ENCODE measurements at places on chromosomes 2 and 18. TPM values are rescaled to one million over a fixed set of nuclear protein-coding genes. Genes with fewer than 3 reads are reported as not detected.

NEU2 gene
- not detected for total RNA-seq

GRCh38 chr2:10085668-10086059 lies 5.5 kb upstream of the CYS1 start:
- no peak for DNase-seq

- no peak for DNase-seq
Observed at GRCh38 chr2:211468217-211468616, 911.8 kb downstream of the CPS1 start.

- no peak for DNase-seq
Observed at GRCh38 chr18:7955175-7955574, 388.1 kb downstream of the PTPRM start.

GRCh38 chr2:234100686-234101085 lies 50.2 kb downstream of the SPP2 start:
- no peak for DNase-seq
